ENCODE measurements at places on chromosomes 3 and 15.

DNA sequence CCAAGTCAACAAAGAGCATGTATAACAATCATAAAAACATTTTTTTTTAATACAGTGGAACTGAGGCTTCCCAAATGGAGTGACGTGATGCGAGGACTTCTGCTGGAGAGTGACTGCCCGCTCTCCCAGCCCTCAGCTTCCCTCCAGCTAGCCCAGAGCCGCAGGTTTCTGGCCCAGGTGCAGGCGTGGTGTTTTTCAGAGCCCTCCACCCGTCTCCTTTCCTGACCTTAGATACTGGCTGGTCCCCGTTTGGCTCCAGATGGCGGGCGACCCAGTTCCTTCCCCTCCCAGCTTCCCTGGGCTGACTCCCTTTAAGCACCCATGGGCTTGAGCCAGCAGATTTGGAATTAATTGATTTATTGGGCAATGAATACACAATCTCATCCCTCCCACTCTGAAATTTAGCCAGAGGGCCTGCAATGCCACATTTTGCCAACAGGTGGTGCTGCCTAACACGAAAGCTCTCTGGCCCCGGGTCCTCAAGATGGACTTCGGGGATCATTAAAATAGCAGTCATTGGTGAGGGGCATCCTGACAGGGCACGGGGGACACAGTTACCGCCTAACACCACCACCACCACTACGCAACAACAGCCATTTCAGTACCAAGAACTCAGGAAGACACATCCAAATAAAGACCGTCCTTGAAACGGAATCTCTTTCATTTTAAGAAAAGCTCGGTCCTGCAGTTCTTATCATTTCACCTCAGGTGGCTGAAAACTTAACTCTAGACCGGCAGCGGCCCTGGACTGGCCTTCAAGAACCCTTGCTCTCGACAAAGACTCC lies 47.5 kb upstream of the MUC4 start:
- DNase-seq = peak; percentile 58

GRCh38 chr3:43497422-43497821 lies 124.4 kb downstream of the ANO10 start:
- DNase-seq = no peak

DNA sequence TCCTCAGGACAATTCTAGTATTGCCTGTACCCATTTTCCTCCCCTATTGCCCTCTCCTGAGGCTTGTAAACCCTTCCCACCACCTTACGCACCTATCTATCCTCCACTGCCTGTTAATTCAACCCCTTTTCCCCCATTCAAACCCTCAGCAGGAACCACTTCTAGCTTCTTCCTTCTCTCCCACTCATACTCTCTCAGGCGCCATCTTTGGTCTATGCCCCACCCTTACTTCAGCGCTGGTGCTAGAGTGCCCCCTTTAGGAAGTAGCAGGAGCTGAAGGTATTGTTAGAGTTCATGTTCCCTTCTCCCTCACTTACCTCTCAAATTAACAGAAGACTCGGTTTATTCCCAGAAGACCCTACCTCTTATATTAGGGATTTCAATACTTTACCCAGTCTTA lies 121.8 kb upstream of the NLGN1 start:
- DNase-seq = no peak

GRCh38 chr15:33067456-33067855 lies 127.1 kb downstream of the FMN1 start:
- DNase-seq = no peak

DNA sequence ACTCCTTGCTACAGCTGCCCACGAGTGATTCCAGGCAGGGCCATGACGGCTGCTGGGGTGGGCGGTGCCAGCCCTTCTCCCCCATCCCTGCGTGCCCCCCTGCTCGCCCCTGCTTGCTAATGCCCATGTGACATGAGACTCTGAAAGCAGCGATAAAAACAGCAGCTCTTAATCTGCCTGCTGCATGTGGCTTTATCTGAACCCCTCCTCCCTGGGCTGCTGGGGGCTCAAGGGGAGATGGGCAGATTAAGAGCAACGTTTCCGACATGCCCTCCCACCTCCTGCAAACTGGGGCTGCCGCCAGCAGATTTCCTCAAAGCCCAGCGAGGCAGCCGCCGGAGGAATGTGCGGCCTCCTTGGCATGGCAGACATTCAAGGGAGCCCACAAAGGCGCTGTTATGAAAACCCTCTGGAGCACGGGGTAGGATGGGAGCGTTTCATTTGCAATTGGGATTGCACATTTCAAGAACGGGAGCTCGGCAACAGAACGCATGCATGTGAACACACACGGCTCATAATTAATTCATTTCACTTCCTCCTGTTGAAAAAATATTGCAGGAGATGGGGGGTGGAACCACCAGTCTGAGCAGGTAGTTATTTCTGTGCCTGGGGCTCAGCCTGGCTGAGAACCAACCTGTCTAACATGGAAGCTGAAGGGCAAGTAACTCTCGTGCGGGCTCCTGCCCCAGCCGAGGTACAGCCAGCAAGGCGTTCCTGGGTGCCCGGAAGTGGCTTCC lies 504.2 kb upstream of the PROK2 start:
- DNase-seq = no peak
